ENCODE measurements at places on chromosomes 4 and X.

DNA sequence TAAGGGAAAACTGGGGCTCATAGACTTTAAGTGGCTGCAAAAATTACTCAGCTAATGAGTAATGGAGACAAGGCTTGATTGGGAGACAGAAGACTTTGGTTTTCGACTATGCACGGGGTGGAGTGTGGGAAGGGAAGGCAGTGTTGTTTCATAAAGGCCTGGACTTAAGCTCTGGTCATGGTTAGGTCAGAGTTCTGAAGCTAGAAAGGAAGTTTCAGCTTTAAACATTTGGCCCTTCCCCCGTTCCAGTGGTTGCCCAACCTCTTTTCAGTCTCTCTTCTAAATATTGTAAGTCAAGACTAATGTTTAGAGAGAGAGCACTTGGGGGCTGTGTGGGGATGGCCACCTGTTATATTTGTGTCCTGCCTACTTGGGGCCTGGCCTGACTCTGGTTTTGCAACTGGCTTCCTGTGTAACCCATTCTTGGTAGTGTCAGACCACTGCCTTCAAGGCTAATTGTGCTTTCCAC, 21.0 kb downstream of the MSN start:
- H3K36me3 ChIP-seq = no peaks in the 10 kb centered on the region
- no peak for DNase-seq
- H3K4me3 ChIP-seq = no peak overlapping the region
- H3K27me3 ChIP-seq = no peaks in the 10 kb centered on the region

DNA sequence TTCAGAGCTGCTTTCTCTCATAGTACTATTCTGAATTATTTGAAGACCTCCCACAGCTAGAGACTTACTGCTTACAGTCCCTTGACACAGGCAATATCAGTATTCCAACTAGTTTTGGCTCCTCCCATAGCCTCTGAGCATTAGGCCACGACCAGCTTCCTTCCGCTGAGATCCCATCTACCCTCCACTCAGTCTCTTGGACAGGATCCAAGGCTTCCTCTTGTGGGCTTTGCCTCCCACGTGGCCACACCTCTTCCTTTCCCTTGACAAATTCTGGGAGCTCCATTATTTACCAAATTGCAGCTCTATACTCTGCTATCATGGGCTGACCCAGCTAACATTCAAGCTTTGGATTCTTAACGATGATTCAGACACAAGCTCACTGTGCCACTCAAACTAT, 470.4 kb upstream of the GALNT7 start:
- H3K36me3 ChIP-seq = no peaks in the 10 kb centered on the region
- no peak overlapping the region for H3K27ac ChIP-seq
- no peak for DNase-seq
- no peak overlapping the region for H3K4me3 ChIP-seq

GRCh38 chr4:7635445-7636239, 200.9 kb upstream of the PSAPL1 start:
- no peaks in the 10 kb centered on the region for H3K36me3 ChIP-seq
- H3K4me3 ChIP-seq = no peak overlapping the region
- DNase-seq = no peak
- no peak overlapping the region for H3K27ac ChIP-seq
- H3K27me3 ChIP-seq = no peaks in the 10 kb centered on the region
- peaks cover 4% of the 10 kb centered on the region for H3K4me1 ChIP-seq

- H3K36me3 ChIP-seq = no peaks in the 10 kb centered on the region
- H3K27me3 ChIP-seq = no peaks in the 10 kb centered on the region
- peaks cover 2% of the 10 kb centered on the region for H3K4me1 ChIP-seq
- H3K27ac ChIP-seq = no peak overlapping the region
Observed at GRCh38 chr4:24589448-24589847, 5.1 kb upstream of the DHX15 start.

DNA sequence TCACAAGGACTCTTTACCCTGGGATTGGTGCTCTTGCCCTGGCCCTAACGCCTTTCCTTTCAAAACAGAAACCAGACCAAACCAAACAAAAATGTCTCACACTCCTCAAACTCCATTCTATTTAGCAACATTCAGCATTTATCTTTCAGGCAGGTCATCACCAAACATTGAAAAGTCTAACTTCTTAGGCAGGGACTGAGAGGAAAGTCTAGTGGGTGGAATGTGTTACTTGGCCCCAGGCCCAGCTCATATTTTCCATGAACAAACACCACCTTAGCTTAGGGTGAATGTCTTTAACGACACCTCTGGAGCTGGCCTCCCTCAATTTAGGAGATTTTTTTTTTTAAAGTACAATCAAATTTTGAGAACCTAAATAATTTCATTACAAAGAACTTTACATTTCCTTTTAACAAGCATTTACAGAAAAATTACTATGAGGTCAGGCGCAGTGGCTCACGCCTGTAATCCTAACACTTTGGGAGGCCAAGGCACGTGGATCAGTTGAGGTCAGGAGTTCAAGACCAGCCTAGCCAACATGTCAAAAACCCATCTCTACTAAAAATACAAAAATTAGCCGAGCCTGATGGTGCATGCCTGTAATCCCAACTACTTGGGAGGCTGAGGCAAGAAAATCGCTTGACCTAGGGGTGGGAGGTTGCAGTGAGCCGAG, 10.2 kb upstream of the N4BP2 start:
- no peaks in the 10 kb centered on the region for H3K36me3 ChIP-seq
- H3K4me3 ChIP-seq = no peak overlapping the region

- DNase-seq = peak; percentile 57
- H3K27me3 ChIP-seq = peaks cover 12% of the 10 kb centered on the region
- peaks cover 19% of the 10 kb centered on the region for H3K4me1 ChIP-seq
- peak overlapping the region; percentile 51 for H3K4me3 ChIP-seq
Observed at GRCh38 chr4:20252656-20253282, 1.1 kb downstream of the SLIT2 start.

DNA sequence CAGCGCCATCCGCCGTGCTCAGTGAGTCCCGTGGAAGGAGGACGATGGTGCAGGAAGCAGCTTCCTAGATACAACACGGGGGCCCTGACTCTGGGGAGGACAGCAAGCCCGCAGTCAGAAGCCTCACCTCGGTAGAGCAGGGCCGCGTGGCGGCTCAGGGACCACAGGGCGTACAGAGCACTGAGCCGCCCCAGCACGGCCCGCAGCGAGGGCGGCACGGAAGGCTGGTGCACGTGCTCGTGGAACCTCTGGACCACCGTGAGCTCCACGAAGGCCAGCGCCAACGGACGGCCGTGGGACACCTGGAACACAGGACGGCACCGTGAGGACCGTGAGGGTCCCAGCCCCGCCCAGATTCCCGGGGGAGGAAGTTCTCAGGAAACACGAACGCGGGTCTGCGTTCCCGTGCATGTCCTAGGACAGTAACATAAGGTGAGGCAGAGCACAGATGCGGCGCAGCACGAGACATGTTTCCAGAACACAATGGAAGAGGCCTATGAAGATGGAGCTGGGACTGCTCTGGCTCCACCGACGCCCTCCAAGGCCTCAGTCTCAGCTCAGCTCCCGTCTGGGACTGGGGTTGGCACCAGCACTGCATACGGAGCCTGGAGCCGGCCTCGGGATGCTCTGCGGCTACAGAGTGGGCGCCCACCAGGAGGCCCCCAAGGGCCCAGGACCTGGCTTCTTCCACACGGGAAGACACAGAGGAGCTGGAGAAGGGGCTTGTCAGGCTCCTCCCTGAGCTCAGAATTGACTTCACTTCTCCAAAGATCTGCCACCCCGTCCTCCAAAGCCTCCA, 65.5 kb downstream of the ACOX3 start:
- no peak overlapping the region for H3K4me3 ChIP-seq
- H3K36me3 ChIP-seq = no peaks in the 10 kb centered on the region
- H3K27ac ChIP-seq = no peak overlapping the region
- no peaks in the 10 kb centered on the region for H3K27me3 ChIP-seq

- DNase-seq = no peak
- no peak overlapping the region for H3K4me3 ChIP-seq
- H3K27ac ChIP-seq = no peak overlapping the region
Observed at GRCh38 chrX:68912113-68912512, 83.3 kb downstream of the EFNB1 start.

All from RWPE2 (cell line).